ENCODE measurements at places on chromosomes 3 and 15. TPM values are rescaled to one million over a fixed set of nuclear protein-coding genes. Genes with fewer than 3 reads are reported as not detected.

GRCh38 chr15:72735111-72735510 lies 48.4 kb downstream of the ADPGK start:
- no peak for ATAC-seq

- peak; percentile 87 for ATAC-seq
Measured at GRCh38 chr3:4825436-4826236, 153.6 kb upstream of the BHLHE40 start.

DNA sequence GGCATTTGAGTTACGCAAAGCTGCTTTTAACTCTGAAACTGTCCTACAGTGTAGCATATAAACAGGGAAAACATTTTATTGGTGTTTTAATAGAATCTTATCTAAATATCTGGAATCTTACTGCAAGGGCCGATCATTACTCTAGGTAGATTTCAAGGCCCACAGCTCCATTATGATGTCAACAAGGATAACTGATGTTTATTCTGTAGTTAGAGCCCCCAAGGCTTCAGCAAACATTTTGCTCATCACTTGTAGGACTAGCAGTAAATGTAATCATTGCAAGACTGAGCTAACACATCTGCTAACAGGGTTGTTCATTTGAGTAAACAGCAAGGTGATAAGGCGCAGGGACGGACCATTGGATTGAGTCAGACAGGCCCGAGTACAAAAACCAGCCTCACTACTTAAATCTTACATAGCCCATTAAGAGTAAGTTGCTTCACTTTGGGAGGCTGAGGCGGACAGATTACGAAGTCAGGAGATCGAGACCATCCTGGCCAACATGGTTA lies 332.5 kb upstream of the TPRG1 start:
- ATAC-seq = no peak

DNA sequence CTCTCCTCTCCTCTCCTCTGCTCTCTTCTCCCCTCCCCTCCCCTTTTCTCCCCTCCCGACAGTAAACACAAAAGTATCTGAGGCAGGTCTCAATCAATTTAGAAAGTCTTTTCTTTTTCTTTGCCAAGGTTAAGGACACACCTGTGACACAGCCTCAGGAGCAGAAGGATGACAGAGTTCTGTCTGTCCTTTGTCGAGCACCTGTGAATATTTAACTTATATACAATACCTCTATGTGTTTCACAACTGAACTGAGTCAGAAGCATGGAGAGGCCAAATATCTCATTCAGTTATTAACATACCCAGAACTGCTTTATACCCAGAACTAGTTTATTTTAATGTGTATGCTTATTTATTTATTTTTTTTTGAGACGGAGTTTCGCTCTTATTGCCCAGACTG lies 81.1 kb upstream of the ROBO1 start:
- no peak for ATAC-seq

Gene TMCO5A
- not detected for total RNA-seq

DNA sequence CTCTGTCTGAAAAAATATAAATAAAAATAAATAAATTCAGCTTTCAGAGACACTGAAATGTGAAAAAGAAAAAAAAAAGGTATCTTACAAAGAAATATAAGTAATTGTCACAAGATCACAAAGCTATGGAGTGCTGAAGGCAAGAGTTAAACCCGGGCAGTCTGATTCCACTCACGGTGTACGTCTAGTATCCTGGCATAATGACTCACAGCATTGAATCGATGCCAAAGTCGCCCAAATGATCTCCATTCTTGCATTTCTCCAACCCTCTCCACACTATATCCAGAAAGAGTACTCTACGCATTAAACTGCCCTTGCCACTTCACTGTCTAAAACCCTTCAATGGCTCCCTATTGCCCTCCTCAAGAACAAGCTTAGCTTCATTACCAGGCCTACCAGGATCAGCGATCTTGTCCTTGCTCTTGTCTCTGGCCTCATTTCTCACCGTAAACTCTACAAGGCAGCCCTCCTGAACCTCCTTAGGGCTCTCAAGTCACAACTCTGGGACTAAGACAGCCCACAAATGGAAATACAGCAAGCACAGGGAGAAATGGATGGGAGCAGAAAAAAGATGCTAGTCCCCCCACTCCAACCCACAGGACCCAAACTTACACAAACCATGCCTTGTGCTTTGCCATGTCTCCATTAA lies 7.7 kb downstream of the SUCLG2 start:
- ATAC-seq = no peak

Gene ROBO2
- 7.1 TPM for total RNA-seq

Gene ZSCAN2
- total RNA-seq = 0.92 TPM

- no peak for ATAC-seq
Measured at GRCh38 chr3:5184499-5184898, 3.0 kb upstream of the EDEM1 start.

Gene THBS1
- 16.3 TPM for total RNA-seq

Gene GOLGA8S
- total RNA-seq = 0.24 TPM

DNA sequence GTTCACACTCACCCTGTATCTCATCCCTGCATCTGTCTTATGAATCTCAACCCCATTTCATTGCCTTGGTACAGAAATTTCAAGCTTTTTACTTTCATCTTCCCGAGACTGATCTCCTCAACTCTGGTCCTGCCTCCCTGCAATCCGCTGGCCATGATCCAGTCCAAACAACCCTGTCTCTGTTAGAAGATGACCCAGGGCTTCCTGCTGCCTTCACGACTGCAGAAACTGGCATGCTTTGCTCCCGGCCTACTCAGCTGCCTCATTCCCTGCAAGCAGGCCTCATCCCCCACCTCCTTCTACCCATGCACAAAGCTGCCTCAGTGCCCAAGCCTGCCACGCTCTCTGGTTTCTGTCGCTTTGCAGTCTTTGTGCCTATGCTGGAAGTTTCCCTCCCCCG lies 12.4 kb downstream of the HES1 start:
- no peak for ATAC-seq

Data from esophagus mucosa (tissue), 1 donor.